C1 segment of cervical spinal cord (tissue), 14 donors: ENCODE measurements at places on chromosomes 6 and 20.
A peak's percentile ranks its signal among the peaks of the same experiment; 100 is the strongest.

DNA sequence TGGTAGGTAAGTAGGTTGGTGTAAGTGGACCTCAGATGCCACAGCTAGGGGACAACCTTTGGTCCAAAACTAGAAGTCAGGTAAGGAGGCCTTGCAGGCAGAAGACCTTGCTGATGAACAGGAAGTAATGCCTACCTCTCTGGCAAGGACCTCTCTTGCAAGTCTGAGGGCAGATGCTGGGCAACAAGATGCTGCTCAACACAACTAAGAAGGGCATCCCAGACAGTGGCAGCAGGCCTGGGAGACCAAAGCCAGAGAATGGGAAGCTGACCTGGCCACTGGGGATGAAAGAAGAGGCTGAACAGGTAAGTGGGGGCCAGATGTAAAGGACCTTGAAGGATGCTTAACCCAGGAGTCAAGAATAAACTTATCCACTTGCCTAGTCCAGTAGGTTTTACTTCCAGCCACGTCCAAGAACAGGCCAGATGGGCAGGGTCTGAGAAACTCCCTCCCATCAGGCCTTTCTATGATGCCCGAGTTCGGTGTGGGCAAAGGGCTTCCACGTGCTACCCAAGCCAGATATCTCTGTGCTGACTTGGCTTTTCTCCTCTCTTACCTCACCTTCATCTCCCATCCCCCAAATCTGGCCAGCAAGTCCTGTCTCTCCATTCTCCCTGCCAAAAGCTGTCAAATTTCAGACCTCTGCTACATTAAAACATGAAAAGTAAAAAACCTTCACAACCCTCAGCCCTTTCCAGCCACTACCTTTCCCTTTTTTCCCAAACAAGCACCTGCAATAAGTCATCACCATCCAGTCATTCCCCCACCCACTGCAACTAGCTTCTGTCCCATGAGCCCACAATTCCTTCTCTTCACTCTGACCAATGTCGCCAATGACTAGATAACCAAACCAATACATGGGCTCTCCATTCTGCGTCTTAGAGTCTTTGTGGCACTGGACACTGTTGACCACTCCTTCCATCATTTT lies 11.5 kb upstream of the PLCG1 start:
- no peak for DNase-seq

- no peak for DNase-seq
Observed at GRCh38 chr6:106617857-106618256, 11.4 kb downstream of the RTN4IP1 start.

GRCh38 chr20:53389516-53390300 lies 203.9 kb downstream of the ZNF217 start:
- no peak for DNase-seq

GRCh38 chr20:58139849-58140786 lies 88.3 kb downstream of the ANKRD60 start:
- no peak for DNase-seq

GRCh38 chr20:37523012-37523391 lies 2.0 kb downstream of the NNAT start:
- no peak for DNase-seq

GRCh38 chr20:10939331-10939941 lies 265.6 kb upstream of the JAG1 start:
- no peak for DNase-seq

DNA sequence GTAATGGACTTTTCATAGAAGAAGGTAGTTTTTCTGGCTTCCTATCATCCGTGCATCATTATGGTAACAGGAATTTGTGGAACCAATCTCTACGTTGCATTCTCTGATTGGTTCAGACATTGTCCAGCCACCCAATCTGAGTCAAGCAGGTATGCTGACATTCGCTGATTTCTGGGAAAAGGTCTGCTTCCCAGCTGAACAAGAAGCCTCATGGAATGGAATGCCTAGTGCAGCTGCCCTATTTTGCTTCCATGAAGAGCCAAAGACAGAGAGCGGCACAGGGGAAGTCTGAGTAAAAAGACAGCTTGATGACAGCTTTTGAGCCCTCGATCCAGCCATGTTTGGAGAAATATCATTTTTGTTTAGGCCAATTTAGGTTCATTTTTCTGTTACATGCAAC lies 38.5 kb upstream of the TXLNB start:
- no peak for DNase-seq

DNA sequence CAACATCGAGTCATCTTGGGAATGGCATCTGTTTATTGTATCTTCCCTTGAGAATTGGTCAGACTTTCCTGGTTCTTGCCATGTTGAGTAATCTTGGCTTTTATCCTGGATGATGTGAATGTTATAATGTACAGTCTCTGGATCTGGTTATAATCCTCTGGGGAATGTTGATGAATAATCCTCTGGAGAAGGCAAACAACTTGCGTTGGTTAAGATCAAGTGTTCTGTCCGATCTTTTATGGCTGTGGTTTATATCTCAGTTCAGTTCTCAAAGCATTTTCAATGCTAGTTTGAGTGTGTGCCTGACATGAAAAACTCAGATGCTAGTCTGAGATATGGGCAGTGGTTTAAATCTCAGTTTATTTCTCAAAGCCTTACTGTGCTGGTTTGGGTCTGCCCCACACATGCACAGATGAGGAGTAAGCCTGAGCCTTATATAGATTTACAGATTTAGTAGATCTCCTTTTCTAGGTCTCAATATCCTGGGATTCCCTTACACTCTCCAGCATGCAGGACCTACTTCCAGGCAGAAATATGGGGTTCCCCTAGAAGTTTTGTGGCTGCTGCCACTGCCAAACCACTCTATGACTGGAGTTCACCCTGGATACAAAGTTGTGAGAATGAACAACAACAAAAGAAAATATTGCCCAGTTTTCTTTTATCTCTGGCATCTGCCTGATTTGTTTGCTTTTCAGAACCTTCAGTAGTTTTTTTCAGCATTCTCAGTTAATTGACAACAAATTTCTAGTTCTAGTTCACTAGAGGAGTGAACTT lies 191.8 kb upstream of the MAN1A1 start:
- DNase-seq: no peak

GRCh38 chr20:6636209-6637159 lies 131.0 kb upstream of the BMP2 start:
- no peak for DNase-seq

- DNase-seq: no peak
Observed at GRCh38 chr6:16388488-16388887, 150.1 kb downstream of the GMPR start.

- no peak for DNase-seq
Observed at GRCh38 chr6:35905841-35906498, 14.9 kb downstream of the SRPK1 start.

GRCh38 chr6:145044641-145045246 lies 690.6 kb downstream of the EPM2A start:
- no peak for DNase-seq

DNA sequence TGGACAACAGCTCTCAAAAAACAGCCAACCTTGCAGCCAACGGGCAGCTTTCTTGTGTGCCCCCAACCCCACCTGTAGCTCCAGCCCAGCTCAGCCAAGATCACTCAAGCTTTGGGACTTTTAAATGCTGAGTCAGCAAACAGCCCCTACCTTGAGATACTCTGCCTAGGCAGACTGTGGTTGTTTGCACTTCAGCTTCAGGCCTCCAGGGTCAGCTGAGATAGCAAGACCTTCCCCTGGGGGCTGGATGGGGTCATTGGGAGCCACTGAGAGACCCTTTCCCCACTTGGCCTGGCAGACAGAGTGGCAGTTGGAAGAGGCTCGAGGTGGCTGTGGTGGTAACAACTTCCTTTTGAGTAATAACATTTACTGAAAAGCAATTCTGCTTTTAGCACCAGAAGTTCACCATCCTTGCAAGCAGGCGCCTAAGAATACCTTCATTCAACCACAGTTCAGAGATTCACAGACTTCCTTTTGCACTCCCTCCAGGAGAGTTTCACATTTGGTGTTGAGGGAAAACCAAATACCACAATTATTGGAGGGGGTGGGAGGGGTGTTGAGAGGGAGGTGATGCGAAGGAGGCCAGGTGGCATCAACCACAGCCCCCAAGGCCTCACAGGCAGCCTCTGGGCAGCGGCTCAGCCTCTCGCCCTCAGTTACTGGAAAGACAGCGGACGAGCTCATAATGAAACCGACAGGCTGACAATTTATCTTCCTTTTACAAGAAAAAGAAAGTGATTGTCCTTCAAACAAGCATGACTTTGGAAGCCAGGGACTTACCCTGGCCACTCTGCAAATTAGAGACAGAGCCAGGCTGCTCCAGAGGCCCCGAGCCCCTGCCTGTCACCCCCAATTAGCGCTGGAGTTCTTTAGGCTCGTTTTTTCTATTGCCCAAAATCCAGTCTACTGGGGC lies 148.1 kb downstream of the CEBPB start:
- DNase-seq: no peak

DNA sequence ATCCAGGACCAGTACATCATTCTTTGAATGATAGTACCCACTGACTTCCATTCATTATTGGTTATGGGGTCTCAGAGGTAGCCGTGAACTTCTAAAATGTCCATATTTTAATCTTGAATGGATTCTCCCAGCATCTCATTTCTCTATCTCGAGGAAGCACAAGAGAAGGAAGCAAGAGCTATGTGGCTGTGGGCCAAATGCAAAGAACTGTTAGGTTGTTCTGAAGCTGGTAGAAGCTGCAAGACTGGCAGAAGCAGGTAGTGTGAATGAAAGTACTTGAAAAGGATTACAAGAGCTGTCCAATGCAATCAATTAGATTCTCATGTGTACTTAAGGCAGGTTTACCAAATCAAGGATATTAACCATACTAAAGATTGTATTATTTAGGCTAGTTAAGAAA lies 1131.8 kb downstream of the GRIK2 start:
- no peak for DNase-seq

DNA sequence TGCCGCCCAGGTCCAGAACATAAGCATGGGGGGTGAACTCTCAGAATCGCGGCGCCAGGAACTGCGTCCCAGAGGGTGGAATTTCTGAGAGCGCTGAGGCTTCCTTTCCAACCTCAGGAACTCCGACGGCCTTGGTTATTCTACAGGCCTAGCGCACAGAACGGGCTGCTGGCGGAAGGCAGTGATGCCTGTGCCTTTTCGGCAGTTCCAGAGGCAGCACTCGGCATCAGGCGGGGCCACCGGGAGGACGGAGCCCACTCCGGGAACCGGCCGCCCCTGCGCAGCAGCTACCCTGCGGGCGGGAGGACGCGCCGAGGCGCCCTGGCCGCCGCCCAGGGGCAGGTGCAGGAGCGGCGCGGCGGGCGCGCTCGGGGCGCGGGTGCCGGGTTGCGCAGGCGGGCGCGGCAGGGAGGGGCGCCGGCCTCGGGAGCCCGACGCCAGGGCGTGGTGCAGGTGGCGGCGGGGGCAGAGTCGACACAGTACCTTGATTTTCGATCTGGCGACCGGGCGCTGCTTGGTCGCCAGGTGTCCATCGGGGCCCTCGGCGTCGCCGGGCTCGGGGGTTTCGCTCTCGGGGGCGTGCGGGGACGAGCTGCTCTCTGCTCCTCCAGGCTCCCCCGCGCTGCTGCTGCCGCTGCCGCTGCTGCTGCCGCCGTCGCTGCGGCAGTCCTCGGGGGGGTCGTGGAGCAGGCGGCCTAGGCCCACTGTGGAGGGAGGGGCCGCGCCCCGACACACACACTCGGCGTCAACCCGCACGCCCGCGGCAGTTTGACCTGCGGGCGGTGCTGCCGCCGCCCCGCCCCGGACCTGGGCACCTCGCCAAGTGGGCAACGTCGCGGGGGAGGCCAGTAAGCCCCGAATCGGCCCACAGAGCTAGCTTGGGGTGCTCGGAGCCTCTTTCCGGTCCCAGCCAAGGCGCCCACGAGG lies 1.3 kb downstream of the OVOL2 start:
- no peak for DNase-seq

DNA sequence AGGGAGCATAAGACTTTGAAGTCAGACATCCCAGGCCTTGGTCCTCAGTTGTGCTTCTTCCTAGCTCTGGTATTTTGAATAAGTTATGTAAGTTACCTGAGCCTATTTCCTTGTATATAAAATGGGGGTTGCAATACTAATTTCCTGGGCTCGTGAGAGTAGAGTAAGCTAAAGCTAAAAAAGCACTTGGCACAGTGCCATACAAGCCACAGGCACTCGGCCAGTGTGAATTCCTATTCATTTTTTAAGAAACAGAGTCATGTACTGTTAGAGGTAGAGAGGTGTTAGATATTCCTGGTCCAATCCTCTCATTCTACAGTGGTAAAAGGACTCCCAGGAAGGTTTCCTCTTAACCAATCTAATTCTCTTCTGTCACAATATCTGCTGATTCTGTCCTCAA lies 79.6 kb upstream of the EPB41L1 start:
- no peak for DNase-seq

DNA sequence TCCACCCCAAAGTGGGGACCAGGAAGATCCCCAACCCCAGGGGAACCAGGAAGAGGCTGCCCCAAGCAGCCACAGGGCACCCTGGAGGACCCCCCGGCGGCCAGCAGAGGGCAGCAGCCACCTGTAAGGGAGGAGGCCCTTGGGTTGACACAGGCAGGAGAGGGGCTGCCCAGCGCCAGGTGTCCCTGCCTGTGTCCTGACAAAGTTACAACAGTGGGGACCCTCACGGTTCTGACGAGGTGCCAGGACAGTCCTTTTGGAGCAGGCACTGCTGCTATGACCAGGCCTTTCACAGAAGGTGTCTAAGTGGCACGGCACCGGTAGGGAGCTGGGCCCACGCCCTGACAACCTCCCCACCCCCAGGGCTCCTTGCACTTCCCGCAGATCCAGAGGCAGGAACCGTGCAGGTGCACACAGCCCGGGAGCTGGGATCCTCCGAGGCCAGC lies 176.7 kb downstream of the BMP7 start:
- DNase-seq: peak; percentile 52
